ENCODE measurements at places on chromosomes 7 and 10. TPM values are rescaled to one million over a fixed set of nuclear protein-coding genes. Genes with fewer than 3 reads are reported as not detected.

DNA sequence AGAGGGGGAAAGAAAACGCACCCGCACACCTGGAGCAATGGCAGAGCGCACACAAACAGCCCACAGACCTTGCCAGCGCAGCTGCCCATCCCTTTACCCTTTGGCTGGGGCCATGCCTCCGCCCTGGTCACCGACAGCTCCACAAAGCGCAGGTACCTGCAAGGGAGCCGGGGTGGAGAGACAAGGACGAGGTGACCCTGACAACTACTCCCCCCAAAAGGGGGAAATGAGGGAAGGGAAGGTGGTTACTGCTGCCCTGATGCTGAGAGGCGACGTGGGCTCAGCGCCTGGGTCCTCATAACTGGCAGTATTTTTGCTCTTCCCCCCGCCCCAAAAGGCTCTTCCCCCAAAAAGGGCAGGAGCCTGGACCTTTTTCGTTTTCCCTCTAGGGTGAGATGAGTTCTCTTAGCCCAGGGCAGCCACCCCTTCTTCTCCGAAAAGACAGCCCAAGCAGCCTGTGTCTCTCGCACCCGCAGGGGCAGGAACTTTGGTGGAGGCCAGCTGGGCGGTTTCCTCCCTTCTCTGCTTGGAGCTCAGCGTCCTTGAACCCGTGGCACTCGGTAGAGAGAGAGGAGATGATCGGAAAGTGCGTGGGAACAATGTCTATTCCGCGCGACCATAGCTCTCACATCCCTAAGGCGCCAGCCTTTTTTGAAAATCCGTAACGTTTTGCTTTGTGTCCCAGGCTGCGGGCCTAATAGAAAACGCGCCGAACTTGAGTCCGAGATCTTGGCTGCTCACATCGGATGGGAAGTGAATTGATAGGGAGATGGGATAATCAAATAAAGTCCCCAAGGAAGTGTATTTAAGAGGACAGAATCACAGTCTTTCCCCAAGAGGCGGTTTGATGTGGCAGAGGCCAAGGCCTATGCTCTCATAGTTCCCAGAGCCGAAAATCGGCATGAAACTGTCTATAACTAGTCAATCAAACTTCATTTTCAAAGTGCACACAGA, 1.0 kb downstream of the NKX2-3 start:
- H3K36me3 ChIP-seq = no peaks in the 10 kb centered on the region
- no peak overlapping the region for H3K27ac ChIP-seq
- peaks cover 69% of the 10 kb centered on the region for H3K27me3 ChIP-seq
- no peak for DNase-seq
- no peaks in the 10 kb centered on the region for H3K4me1 ChIP-seq

- H3K27ac ChIP-seq = no peak overlapping the region
- no peaks in the 10 kb centered on the region for H3K36me3 ChIP-seq
- peaks cover 25% of the 10 kb centered on the region for H3K4me1 ChIP-seq
- no peak for DNase-seq
- no peak overlapping the region for H3K4me3 ChIP-seq
- H3K27me3 ChIP-seq = no peaks in the 10 kb centered on the region
Measured at GRCh38 chr10:58921421-58921855, 255.0 kb upstream of the PHYHIPL start.

DNA sequence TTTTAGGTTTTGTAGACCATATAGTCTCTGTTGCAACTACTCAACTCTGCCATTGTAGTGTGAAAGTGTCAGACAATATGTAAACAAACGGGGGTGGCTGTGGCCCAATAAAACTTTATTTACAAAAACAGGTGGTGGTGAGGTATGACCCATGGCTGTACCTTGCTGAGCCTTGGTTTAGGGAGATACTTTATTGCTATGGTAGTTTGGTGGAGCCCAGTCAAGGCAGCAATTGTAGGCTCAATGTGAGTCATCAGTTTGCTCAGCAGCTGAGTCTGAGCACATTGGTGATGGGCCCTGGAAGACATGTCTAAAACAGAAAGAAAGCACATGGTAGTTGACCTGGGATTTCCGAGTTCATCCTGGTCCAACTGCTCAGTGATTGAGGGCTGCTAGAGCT, 242.5 kb downstream of the REEP3 start:
- H3K27ac ChIP-seq = no peak overlapping the region
- H3K4me1 ChIP-seq = peaks cover 21% of the 10 kb centered on the region
- H3K27me3 ChIP-seq = no peaks in the 10 kb centered on the region

DNA sequence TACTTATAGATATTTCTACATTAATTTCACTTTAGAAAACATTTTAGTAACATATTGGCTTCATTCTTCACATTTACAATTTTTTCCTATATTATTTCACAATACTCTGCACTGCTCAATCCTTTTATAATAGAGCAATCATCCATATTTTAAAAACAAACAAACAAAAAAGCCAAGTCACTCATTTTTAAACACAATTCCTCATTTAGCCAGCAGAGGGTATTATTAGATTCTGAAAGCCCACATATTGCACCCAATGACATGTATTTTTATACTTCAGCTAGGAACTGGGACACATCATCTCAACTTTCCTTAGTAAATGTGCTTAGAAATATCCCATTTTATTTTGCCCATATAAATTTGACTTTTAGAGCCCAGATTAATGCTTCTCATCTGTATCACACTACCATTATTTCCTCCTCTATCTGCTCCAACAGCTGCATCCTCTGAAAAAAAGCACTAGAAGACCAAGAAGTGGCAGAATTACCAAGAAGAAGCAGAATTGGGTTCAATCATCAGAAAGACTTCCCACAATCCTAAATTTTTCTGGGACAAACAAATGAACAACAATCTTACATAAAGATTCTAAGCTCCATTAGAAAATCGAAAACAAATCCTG, 29.5 kb downstream of the CTNNA3 start:
- no peaks in the 10 kb centered on the region for H3K36me3 ChIP-seq
- no peaks in the 10 kb centered on the region for H3K27me3 ChIP-seq
- no peak overlapping the region for H3K4me3 ChIP-seq
- peak overlapping the region; percentile 22 for H3K27ac ChIP-seq
- no peak for DNase-seq

DNA sequence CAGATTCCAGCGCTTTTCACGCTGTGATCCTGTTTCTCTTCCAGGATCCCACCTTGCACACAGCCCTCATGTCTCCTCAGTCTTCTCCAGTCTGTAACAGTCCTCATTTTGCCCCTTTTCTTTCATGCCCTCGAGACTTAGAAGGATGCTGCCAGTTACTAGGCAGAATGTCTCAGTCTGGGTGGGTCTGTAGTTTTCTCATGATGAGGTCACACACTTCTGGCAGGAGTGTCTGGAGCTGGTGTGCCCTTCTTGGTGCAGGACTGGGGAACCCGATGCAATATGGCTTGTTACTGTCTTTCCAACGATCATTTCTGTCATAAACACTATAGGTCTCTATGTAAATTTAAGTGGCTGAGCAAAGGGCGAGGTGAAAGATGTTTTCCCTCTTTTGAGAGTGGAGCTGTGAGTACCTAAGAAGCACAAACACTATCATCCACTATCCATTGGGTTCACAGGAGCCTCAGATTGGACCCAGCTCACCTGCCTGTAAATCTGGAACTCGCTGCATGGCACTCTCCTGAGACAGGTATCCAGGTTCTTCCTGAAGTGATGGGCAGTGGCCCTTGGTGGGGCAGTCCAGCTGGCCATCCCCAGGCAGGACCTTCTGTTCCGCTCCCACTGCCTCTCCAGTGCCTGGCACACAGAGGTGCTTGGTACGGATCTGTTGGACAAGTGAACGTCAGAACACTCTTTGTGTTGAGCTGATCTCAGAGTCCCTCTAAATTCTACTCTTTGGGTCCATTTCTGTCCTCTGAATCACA, 64.3 kb upstream of the ZNF32 start:
- no peaks in the 10 kb centered on the region for H3K4me1 ChIP-seq
- no peaks in the 10 kb centered on the region for H3K27me3 ChIP-seq
- DNase-seq = peak; percentile 28
- H3K36me3 ChIP-seq = no peaks in the 10 kb centered on the region
- H3K27ac ChIP-seq = no peak overlapping the region

DNA sequence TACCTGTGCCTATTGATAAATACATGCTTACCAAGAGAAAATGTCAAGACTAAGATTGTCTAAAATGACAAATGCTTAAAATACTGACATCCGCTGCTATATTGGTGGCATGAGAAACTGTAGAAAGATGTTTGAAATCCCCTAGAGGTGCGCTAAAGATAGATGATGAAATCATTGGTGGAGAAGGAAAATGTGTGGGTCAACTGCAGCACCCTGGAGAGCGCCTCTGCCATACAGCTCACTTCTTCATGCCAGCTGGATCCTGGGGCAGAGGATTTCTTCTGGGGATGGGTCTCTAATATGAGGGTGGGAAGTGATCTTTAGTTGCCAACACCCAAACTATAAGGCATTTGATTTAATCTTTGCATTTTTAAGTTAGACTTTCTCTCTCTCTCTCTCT, 680.4 kb upstream of the POM121L12 start:
- DNase-seq = no peak
- H3K4me3 ChIP-seq = no peak overlapping the region
- H3K27me3 ChIP-seq = no peaks in the 10 kb centered on the region
- no peaks in the 10 kb centered on the region for H3K4me1 ChIP-seq
- H3K27ac ChIP-seq = no peak overlapping the region
- H3K36me3 ChIP-seq = no peaks in the 10 kb centered on the region

DNA sequence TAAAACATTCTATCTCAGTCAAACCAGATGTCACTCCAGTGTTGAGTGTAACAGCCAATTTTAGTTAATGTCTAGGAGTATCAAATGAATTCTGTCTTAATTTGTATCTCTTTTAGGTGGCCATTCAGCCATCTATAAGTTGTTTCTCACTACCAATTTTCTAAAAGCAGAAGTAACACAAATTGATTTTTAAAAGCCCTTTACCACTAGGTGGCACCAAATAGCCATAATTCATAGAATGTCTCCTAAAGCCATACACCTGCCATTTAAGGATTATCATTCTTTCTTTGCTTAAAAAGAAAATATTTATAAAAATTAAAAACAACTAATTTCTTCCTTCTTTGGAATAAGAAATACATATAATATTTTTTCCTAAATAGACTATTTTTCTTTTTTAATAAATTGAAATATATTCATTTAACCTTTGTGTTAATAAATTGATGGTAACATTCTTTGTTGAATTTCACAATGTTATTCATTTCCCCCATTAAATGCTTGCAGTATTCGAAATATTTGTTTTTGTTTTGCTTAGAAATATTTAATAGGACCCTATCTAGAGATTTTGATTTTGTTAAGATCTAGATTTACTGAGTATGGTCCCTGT, 107.8 kb upstream of the PPP1R3A start:
- no peaks in the 10 kb centered on the region for H3K4me1 ChIP-seq
- H3K27ac ChIP-seq = no peak overlapping the region
- H3K36me3 ChIP-seq = no peaks in the 10 kb centered on the region

- peak overlapping the region; percentile 100 for H3K27ac ChIP-seq
- no peak for DNase-seq
- peaks cover 42% of the 10 kb centered on the region for H3K4me1 ChIP-seq
- H3K36me3 ChIP-seq = no peaks in the 10 kb centered on the region
Measured at GRCh38 chr7:116951366-116952292, 1.7 kb upstream of the ST7 start.

DNA sequence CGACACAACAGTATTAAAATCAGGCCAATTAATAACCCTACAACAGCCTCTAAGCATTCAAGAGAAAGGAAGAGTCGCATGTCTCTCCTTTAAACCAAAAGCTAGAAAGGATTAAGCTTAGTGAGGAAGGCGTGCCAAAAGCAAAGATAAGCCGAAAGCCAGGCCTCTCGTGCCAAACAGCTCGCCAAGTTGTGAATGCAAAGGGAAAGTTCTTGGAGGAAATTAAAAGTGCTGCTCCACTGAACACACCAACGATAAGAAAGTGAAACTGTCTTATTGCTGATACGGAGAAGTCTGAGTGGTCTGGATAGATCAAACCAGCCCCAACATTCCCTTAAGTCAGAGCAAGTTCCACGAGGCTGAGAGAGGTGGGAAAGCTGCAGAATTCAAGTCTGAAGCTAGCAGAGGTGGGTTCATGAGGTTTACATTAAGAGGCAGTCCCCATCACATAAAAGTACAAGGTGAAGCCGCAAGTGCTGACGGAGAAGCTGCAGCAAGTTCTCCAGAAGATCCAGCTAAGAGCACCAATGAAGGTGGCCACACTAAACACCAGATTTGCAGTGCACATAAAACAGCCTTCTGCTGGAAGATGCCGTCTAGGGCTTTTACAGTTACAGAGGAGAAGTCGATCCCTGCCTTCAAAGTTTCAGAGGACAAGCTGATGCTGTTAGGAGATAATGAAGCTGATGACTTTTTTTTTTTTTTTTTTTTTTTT, 194.8 kb downstream of the MAD1L1 start:
- no peaks in the 10 kb centered on the region for H3K27me3 ChIP-seq
- peak overlapping the region; percentile 27 for H3K27ac ChIP-seq
- H3K4me1 ChIP-seq = no peaks in the 10 kb centered on the region

DNA sequence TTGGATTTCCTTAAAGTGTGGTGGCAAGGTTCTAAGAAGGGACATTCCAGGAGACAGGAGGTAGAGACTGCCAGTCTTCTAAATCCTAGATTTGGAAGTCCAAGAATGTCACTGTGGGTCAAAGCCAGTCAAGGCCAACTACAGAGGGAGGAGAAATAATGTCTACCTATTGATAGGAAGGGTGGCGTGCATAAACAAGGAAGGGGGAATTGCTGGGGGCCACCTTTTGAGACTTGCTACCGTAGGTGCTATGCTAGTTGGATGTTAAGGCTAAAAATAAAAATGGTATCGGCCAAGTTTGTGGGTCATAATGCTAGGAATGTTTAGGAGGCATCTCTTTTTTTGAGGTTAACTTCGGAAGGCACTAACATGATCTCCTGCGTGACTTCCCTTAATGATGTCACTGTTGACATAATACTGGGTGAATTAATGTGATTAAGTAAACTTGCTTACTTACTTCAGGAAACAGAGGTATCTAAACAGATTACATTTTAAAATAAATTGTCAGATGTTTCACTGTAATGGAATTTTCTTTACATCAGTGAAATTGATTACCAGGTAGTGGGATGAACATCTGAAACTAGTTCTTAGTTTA, 4.8 kb downstream of the BTRC start:
- H3K4me3 ChIP-seq = no peak overlapping the region
- peaks cover 33% of the 10 kb centered on the region for H3K4me1 ChIP-seq
- H3K36me3 ChIP-seq = no peaks in the 10 kb centered on the region
- H3K27me3 ChIP-seq = no peaks in the 10 kb centered on the region
- no peak for DNase-seq

KIF20B gene
- total RNA-seq = 2.9 TPM

GIMAP2 gene
- 3.8 TPM for total RNA-seq

AFAP1L2 gene
- 6.3 TPM for total RNA-seq
